AML-193 (cell line): ENCODE measurements at places on chromosomes 11 and 22.

DNA sequence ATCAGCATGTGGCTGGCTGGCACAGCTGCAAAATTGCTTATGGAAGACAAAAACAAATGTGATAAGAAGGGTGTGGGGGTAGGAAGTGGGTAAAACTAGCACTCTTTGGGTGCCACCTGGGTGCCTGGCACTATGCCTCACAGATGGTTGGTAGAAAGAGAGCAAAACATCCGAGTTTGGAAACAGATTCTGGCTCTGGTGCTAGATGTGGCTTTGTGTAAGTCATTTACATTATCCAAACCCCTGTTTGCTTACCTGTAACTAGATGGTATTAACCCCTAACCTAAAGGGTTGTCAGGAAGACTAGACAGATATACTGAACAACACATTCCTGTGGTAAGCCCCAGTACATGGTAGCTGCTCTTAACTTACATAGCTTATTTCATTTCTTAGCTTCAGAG, 905.6 kb downstream of the DLG2 start:
- no peak for DNase-seq

DNA sequence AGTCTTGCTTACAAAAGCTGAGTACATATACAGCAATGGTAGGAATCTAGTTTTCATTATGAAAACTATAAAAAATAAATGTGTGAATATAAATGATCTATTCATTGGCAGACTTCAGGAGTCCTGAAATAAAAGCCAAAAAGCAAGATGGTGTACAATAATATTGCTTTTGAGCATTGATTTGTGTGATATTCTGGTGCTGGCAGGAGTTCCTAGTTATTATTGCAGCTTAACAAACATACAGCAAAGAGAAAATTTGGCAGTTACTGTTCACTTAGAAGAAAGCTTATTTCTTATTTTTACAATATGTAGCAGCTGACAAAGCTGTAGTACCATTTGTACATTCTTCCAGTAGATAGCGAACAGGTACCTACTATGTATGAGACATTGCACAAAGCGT, 1518.9 kb upstream of the TENM4 start:
- DNase-seq = no peak

DNA sequence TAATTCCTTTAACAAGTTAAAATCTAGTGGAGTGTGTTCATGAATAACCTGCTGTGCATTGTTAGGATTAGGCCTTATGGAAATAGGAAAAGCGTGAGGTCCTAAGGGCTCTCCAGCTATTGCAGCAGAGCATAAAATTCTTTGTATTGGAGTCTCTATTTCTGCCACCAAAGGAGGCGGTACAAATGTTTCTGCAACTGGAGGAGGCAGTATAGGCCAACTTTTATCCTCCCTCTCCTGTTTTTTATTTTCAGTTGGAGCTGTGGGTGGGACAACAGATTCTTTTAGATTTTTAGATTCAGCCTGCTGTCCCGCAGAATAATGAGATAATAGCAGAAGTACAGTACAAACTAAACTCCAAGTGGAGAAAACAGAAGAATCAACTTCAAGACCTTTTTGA, 26.2 kb downstream of the OR10A6 start:
- no peak for DNase-seq

DNA sequence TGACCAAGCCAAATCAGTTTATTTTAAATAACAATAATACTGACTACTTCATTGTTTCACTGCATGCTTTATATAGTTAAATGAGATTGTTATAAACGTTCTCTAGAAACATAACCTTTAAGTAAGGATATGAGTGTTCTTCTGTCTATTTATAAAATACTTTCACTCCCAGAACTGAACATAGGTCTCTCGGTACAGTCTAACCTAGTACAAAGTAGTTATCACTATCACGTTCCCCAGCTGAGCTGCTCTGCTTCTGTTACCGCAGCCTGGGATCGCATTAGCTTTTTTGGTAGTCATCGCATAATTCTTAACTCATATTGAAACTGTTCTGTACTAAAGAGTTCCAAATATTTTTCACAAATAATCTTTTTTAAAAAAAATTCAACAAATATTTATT, 143.6 kb downstream of the WNT11 start:
- DNase-seq = no peak

DNA sequence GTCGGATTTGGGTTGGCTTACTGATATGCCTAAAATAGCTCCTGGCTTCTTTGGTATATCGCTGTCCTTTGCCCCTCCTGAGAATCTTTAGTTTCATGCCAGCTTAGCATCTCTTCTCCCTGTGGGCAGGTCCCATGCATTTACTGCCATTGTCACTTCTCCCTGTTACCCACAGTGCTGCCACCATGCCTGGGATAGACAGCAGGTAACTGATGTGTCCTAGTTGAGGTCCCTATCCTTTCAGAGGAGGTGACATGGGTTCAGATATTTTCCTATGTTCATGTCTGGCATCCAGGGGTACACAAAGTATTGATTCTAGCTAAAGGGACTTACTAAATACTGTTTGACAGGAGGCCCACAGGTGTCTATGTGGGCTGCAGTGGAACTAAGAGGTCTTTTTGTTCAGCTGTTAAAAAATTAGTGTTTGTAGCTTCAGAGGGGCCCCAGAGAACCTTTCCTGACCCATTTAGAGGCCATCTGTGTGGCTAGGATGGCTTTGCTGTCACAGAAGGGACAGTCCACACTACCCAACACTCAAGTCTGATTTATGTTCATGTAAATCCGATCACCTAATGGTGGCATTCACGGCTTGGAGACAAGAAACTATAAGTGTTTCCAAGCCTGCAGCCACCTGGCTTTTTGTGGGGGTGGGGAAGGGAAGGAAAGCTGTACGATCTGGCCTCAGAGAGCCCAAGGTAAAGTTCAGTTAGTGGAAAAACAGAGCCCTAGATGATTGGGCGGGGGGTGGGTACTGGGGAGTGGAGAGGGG, 8.5 kb downstream of the TIMP3 start:
- no peak for DNase-seq

DNA sequence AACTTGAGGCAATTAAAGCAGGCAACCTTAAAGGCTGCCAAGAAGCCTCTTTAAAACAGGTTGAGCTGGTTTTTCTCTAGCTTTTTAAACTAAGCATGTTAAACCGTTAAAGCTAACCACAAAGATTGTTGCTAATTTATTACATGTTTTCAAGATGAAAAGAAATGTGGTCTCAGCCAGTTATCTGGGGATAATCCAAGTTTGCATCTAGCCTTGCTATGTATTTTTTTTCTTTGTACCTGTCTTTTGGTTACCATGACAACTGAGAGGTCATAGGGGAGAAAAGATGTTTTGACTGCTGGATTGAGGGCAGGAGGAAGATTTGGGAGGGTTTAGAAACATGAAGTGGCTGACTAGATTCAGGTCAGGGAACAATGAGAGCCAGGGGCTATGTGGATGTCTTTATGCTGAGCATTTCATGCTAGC, 19.2 kb upstream of the PGM2L1 start:
- DNase-seq = no peak

GRCh38 chr11:12142176-12142575, 31.8 kb downstream of the MICAL2 start:
- no peak for DNase-seq

GRCh38 chr11:17770048-17770652, 35.6 kb downstream of the KCNC1 start:
- DNase-seq = no peak

- peak; percentile 76 for DNase-seq
Measured at GRCh38 chr11:119168471-119169281, at the start of gene NLRX1. Gene NLRX1, plus strand, starts transcription at chr11:119168725. Its CDS starts 2,679 bp downstream, at chr11:119171404.

DNA sequence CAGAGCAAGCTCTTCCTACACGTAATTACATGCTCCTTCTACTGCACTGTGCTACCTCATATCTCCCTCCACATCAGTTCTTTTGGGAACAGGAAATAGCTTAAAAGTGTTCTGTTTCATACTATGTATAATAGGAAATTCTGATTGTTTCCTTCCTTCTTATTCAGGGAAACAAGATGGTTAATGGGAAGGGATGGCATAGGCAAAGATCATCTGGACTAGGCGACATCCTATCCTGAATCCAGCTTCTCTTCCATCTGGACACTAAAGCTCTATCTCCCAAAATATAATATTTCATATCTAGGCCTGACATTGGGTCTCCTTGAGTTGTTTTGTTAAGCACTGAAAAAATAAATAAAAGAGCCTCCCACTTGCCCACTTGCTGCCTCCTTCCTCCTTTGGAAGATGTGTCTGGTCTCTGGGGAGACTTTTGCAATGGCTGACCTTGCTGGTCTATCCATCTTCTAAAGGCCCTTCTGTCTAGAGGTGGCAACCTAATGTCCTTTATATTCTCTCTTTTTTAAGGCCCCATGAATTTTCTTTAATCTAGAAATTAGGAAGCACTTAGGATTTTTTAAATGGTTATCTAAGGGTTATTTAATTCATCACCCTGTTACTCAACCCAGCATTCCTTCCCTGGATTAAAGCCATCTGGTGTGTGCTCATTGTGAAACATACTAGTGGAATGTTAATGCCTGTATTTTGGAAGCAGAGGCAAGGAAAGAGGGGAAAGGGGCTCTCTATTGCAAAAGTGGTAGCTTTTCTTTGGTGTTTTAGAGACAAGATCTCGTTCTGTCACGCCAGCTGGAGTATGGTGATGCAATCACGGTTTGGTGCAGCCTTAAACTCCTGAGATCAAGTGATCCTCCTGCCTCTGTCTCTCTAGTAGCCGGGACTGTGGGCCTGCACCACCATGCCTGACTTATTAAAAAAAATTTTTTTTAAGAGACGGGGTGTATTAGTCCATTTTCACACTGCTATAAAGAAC, 20.6 kb downstream of the CLMP start:
- DNase-seq = no peak

GRCh38 chr22:42419243-42419881, 12.8 kb downstream of the NFAM1 start:
- no peak for DNase-seq

DNA sequence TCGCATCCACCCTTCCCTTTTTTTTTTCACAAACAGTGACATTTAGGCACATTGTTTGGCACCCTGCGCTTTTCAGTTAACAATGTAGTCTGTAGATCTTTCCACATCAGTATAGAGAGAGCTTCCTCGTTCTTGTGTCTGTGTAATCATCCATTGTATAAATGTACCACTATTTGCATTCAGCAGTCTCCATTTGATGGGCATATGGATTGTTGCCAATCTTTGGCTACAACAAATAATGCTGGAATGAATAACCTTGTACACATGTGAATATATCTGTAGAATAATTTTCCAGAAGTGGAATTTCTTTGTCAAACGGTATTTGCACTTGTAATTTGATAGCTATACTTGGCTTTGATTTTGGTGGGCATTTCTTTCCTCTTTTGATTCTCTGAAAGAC, 17.1 kb downstream of the MPEG1 start:
- no peak for DNase-seq

GRCh38 chr11:46247659-46248058, 29.8 kb upstream of the CREB3L1 start:
- peak; percentile 16 for DNase-seq

DNA sequence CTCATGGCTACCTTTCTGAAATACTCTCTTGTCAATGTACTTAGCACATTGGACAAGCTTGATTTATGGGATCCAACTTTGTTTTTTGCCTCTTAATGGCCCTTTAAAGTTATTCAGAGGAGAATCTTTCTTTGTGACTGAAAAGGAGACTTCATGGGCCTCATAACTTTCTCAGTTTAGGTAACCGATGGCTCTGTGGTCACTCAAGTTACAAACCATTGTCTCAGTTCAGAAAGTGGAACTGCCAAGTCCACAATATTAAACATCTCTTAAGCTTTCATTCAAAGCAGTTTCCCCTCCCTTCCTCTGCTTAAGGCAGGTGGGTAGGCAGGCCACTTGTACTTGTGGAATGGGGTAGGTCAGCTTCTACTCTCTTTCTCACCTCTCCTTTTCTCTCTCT, 12.3 kb upstream of the ARL14EP start:
- DNase-seq = no peak

DNA sequence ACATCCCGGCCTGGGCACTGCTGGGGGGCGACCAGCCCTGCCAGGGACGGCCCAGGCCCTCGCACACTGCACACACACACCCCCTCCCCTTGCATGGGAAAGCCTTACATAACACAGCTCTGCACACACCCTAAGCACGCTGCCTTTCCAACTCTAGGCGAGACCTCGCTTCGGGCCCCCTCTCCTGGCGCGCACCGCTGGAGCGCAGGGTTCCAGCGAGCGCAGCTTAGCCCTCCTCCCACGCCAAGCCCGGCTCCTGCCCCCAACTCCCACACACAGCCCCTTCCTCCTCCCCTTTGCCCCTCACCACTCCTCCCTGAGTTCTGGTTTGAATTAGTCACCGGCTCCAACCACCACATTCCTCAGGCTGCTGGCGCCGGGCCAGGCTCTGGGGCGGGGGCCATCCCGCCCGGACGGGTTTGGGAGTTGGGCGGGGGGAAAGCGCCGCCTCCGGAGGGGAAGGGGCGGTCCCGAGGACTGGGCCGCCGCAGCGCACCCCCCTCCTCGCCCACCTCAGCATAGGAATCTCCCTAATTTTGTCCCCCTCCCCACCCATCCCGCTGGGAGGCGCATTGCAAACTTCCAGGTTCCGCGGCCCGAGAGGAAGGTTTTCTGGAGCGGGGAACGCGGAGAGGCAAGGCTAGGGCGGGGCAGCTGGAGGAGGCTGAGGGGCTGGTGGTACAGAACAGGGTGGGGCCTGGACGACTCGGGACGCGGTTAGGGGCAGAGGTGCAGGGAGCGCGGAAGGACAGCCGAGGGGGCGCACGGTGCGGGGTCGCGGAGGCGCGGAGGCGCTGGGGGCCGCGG, 966 bp downstream of the AHNAK start:
- DNase-seq = no peak

DNA sequence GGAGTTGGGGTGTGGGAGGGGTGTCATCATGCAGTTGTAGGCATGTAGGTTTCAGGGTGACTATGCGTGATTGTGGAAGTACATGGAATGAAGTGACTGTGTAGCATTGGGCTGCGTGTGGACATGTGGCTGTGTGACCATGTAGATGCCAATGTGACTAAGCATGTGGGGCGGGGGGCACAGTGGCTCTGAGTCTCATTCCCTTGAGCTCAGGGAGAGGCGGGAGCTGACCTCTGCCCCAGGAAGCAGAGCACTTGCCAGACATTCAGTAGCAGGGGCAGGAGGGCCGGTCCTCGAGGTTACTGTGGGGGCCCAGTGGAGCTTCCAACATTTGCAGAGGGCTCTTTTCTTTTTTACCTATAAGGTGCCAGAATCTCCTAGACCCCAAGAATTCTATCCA, 440 bp upstream of the KLHL35 start:
- DNase-seq = no peak

GRCh38 chr11:46249103-46249937, 28.1 kb upstream of the CREB3L1 start:
- DNase-seq = no peak
